ENCODE measurements at places on chromosomes 5 and 9.

- no peak for DNase-seq
Measured at GRCh38 chr9:82499337-82499736, 510.8 kb downstream of the SPATA31D1 start.

DNA sequence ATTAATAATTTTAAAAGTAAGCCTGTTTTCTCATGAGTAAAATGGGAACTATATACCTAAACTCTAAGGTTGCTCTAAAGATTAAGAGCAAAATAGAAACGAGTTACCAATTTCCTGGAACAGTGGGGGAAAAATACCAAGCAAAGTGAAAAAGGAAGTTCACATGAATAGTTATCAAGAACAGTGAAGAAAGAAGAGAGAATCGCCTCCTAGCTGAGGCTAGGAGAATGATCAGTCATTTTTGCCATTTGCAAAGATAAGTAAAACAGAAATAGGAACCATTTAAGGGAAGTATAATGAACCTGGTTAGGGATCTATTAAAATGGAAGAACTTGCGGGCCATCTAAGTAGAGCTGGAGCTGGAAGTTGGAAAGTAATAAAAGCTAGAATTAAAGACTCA lies 50.7 kb downstream of the P4HA2 start:
- DNase-seq, result peak; percentile 8

DNA sequence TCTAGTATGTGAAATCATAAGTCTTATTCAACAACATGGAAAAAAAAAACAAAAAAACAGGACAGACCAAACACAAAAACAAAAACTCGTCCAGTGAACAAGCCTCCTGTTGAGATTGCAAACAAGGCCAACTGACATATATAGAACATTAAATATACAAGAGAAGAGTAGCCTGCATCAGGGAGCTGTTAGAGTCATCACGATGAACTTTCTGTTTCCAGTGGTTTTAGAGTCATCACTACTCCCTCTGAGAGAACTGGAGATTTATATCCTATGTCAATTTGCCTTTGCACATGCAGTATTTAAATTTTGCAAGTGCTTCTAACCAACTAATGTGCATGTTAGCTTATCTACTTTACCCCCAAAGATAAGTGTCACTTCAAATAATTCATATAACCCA lies 9.9 kb downstream of the SNCAIP start:
- no peak for DNase-seq

GRCh38 chr5:149382517-149383220 lies 3.6 kb upstream of the IL17B start:
- DNase-seq, result no peak

- DNase-seq, result no peak
Measured at GRCh38 chr9:91781906-91782305, 168.1 kb downstream of the ROR2 start.

DNA sequence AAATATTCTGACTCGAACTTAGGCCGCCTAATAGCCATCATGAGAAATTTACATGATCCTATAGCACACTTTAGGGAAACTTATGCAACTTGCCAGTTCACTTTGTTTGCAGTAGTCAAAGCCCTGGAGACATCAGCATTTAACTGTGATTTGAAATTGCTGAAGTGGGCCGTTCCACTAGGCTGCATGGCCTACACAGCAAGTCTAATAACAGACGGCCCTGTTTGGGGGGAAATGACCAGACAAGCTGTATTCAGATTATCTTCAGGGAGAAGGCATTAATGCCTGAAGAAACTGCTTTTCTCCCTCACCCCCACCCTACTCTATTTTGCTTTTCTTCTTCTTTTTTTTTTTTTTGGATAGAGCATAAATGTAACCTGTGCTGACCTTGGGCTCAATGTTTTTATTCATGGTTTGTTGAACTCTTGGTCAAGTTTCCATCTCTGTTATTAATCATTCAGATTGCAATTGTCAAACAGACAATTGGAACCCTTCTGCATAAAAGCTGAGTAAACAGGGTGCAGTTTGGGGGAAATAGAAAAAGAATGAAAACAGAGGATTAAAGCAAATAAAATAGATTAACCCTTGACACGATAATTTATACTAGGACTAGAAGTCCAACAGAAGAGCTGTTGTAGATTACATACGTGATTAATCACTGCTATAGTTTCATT lies 1928.2 kb upstream of the WWC1 start:
- no peak for DNase-seq

- no peak for DNase-seq
Measured at GRCh38 chr5:138942066-138942465, 66.9 kb upstream of the LRRTM2 start.

GRCh38 chr5:174231956-174232487 lies 186.5 kb downstream of the NSG2 start:
- no peak for DNase-seq

- DNase-seq, result no peak
Measured at GRCh38 chr9:694403-695154, 146.9 kb upstream of the DMRT1 start.

GRCh38 chr5:121816164-121816563 lies 35.5 kb upstream of the FTMT start:
- no peak for DNase-seq

DNA sequence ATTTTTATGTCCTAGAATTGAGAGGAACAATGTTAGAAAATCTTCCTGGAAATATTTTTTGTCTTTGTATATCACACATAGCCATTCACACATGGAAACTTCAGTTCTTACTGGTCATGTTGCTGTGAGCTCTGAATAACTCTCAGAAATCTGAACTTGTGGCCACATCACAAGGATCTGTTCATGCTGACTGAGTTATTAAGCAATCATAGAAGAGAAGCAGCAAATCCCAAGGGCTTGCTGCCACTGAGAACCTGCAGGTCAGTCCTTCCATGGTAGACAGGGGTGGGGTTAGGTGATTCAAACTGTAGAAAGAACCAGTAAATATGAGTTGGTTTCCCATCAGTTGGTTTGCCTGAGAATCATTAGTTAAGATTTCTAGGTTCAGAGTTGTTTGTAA lies 27.6 kb downstream of the SGCD start:
- DNase-seq, result no peak

DNA sequence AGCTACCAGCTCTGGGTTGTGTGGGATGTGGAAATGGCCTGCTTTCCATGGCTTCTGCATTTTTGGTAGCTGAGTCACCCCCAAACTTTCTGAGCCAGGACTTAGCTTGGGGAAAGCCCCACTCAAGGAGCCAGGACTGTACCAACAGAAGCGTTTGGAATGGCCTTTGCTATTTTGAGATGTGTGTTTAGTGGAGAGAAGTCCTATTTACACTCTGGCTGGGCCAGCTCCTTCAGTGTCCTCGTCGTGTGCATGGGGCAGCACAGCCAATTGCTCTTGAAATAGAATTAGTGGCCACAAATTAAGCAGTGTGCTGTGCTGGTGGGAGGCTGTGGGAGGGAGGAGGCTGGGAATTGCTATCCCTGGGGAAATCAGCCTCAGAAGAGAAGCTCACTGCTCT lies 51.6 kb downstream of the ENTREP1 start:
- DNase-seq, result no peak

DNA sequence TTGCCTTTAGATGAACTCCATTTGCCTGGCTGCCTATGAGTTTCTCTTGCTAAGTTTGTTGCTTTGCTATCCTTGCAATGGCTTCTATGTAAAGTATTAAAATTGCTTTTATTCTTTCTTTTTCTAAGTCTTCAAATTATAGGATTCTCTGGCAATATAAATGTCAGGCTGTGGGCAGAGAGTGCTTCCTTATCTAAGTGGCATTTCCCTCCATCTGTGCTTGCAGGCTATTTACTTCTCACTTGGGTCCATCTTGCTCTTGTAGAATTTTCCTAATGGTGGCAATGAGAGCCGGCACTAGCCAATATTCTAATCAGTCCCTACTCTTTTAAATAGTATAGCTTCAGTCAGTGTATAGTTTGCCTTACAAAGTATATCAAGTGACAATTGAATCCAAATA lies 63.3 kb downstream of the FAM174A start:
- DNase-seq, result peak; percentile 11

DNA sequence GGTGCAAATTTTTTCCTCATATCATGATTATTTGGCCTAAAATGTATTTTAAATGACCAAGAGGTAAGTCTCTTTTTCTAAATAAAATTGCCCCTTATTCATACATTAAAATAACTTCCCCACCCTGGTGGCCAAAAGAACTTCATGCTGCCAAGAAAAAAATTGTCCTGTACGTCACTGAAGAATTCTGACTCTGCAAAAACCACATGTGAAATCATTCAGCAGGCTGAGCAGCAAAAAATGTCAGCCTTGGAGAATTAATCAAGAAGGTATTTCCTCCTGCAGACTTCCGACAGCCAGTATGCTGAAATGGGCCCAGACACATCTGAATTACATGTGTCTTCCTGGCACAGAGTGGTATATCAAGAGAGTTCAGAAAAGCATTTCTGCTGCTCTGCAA lies 94.6 kb upstream of the HMHB1 start:
- no peak for DNase-seq

DNA sequence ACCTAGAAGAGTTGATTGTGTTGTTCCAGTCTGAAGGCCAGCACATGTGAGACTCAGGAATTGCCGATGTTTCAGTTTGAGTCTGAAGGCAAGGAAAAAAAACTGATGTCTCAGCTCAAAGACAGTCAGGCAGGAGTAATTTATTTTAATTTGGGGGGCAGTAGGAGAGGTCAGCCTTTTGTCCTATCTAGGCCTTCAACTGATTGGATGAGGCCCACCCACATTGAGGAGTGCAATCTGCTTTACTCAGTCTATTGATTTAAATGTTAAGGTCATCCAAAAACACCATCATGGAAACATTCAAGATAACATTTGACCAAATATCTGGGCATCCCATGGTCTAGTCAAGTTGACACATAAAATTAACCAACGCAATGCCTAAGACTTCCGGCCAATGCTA lies 288.9 kb downstream of the CDK5RAP2 start:
- DNase-seq, result no peak

DNA sequence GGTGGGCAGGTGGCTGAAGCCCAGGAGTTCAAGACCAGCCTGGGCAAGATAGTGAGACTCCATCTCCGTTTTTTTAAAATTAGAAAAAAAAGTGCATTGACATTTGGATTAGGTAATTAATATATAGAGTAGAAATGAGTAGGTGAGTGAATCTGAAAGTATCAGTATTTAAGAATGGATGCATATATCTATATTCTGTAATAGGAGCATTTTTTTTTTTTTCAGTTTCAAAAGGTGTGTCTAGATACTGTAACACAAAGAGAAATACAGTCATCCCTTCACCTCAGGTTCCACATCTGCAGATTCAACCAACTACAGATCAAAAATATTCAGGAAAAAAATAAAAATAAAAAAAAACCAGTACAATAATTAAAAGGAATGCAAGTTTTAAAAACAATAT lies 50.8 kb downstream of the RBM27 start:
- DNase-seq, result no peak

DNA sequence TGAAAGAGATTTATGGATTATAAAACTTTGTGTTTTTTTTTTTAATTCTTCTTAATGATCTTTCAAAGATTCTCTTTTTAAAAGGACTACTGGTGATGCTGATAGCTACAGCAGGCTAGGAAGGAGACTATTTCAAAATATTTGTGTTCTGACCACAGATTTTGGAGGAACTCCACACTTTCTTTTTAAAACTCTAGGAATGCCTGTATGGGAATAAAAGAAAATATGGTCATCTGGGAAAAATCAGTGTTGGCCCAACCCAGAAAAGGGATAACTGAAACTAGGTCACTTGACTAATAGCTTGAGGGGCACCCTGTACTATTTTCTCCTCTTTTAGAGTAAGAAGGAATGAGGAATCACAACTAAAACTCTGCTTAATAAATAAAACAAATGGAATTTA lies 97.6 kb upstream of the ADAMTS19 start:
- no peak for DNase-seq

GRCh38 chr9:13500034-13500433 lies 220.5 kb upstream of the MPDZ start:
- no peak for DNase-seq

GRCh38 chr5:124596595-124597421 lies 149.6 kb downstream of the ZNF608 start:
- DNase-seq, result no peak

GRCh38 chr5:72393052-72393451 lies 72.9 kb downstream of the PTCD2 start:
- no peak for DNase-seq

DNA sequence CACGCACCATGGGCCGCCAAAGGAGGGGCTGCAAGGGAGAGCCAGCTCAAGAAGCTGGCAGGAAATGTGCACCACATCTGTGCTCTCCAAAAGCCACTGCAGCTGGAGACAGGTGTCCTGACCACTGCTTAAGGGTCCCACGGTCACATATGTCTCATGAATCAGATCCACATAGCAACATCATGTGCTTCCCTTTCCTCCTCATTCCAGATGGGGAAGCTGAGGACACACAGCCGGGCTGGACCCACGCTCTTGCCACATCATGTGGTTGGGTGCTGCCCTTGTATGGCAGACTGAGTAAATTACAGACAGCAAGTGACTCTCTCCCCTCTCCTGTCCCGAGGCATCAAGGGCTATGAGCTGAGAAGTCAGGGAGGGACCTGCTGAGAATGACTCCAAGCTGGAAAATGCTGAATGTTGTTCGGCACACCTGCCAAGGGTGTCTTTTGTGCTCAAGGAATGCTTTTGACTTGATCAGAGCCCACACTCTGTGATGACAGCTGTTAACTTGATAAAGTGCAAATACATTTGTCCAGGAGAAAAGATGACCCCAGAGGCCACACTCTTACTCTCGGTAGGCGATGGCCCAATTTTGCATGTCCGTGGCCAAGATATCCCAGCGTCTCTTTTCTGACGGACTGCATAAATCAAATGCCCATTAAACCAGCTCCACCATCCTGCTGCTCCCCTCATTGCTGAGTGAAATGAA lies 58.2 kb downstream of the NSUN2 start:
- DNase-seq, result no peak

- DNase-seq, result no peak
Measured at GRCh38 chr9:87270221-87270847, 227.3 kb upstream of the DAPK1 start.

- no peak for DNase-seq
Measured at GRCh38 chr9:126793686-126794417, 11.0 kb upstream of the ZBTB43 start.

DNA sequence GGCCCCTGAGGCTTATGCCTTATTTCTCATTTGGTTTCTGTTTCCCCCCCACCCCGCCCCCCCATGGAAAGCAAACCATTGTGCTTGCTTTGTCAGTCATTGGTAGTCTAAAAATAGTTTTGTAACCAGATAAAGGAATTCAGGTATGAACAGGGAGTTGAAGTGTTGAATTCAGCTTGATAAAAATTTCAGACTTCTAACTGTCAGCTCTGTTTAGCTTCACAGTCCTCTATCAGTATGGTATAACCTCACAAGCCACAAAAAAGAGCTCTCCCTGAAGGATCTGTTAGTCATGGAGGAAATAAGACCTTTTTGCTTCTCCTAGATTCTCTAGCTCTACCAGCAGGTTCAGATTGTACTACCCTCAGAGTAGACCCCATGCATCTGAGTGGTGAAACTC lies 378.1 kb downstream of the TMEM38B start:
- no peak for DNase-seq

Measured in GDM1 (cell line).